ENCODE measurements at places on chromosomes 1 and 21.

DNA sequence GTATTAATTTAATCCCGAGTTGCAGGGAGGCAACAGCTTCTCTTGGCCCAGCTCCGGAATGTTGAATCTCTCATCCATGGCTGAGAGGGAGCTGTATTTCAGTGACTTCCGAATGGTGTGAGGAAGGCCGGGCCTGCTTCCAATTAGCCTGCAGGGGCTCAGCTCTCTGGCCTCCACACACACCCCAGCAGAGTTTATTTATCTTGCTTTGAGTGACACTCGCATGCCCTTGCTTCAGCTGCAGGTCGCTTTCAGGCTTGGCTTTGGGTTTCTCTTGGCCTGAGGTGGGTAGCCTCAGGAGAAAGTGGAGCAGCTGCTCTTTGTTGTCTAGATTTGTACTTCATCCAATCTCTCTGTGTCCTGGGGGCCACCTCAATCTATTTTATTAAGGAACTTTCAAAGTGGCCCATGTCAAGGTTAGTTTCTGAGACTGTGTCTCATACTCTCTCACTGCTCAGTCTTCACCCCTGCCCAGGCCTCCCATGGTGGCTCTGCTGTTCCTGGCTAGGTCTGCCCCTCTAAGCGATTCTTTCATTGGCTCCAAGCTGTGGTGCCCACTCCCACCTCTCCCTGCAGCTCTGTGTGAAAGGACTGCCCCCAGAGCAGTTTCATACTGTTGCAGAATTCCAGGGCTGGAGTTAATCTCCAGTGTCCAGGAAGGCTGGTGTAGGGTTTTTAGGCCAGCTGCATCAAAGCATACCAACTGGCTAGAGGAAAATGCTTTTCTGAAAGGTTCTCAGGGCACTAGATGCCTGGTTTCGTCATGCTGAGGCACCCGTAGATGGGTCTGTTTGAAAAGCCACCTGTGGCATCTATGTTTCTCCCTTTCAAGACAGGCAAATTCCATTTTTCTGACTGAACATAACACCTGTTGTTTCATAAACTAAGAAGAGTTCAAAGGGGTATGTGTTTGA lies 153.5 kb downstream of the PLXNA2 start:
- peak; percentile 58 for DNase-seq

- no peak for DNase-seq
Measured at GRCh38 chr1:229231754-229232119, 39.2 kb upstream of the RAB4A start.

- no peak for DNase-seq
Measured at GRCh38 chr1:109691759-109692158, 4.1 kb downstream of the GSTM1 start.

DNA sequence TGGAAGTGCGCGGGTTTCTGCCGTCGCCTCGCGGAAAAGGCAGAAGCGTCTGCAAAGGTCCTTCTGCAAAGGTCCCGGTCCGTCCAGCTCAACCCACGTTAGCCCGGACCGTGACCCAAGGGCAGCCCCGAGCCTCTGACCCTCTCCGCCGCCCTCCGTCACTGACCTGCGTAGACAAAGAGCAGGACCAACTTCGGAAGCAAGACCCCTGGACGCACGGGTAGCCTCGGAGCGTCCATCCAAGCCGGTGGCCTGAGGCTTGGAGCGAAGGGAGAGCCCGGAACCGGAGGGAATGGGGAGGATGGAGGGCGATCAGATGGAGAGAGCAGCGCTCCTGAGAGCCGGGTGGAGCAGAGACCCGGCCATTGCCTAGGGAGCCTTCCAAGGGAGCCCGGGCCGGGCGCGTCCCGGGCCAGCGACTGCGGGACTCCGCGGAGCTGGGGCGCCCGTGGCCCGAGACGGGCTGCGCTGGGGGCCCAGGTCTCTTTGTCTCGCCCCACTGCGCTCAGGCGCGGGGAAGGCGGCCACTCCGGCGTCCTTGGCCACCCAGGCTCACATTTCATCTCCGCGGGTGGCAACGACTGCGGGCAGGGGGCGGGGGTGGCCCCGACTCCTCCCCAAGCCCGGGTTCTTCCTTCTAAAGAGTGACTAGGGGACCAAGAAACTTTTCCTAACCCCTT lies at the start of gene CYYR1:
Gene CYYR1 (minus strand): TSS at position 585 of the 680 bp plus-strand sequence. CDS start 346 bp downstream, at position 239.
- peak; percentile 35 for DNase-seq

- DNase-seq = peak; percentile 35
Measured at GRCh38 chr1:58861506-58861905, 77.7 kb upstream of the JUN start.

DNA sequence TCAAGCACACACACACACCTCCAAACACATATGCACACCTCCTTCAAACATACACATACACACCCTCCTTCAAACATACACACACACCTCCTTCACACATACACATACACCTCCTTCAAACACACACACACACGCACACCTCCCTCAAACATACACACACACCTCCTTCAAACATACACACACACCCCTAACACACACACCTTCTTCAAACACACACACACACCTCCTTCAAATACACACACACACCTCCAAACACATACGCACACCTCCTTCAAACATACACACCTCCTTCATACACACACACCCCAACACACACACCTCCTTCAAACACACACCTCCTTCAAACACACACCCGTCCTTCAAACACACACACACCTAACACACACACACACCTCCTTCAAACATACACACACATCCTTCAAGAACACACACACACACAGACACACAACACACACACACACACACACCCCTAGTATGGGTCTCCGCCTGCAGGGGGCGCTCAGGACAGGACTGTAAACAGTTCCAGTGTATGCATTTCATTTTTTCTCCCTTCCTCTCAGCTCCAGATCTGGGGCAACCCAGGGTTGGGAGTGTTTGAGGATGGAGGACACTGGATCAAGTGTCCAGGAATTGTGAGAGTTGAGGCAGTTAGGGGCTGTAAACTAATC lies 12.1 kb downstream of the LGR6 start:
- DNase-seq = no peak

DNA sequence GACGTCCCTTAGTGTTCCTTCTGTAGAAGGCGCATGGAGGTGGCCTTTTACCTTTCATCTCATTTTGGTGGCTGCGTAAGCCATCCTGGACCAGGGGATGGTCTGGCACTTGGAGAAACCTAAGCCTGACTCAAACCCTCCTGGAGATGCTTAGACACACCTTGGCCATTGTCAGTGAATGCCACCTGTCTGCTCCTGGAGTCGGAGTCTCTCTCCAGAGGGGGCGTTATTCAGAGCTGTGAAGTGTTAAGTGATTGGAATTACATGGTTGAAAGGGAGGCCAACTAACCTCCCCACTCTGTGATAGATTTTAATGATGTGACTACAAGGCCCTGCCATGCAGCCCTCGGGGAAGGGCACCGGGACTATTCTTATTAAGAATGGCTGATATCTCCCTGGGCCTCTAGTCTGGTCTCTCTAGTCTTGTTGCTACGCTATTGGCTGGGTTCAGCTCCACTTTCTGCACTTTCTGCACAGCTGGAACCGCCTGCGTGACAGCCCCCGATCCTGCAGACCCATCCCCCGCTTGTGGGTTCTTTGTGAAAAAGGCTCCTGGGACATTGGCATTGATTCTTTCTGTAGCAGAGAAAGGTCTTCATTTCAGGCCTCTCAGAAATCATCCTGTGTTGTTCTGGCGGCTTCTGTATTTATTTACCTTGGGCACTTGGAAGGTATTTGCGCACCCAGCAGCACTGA lies 4.2 kb downstream of the RASSF5 start:
- no peak for DNase-seq

DNA sequence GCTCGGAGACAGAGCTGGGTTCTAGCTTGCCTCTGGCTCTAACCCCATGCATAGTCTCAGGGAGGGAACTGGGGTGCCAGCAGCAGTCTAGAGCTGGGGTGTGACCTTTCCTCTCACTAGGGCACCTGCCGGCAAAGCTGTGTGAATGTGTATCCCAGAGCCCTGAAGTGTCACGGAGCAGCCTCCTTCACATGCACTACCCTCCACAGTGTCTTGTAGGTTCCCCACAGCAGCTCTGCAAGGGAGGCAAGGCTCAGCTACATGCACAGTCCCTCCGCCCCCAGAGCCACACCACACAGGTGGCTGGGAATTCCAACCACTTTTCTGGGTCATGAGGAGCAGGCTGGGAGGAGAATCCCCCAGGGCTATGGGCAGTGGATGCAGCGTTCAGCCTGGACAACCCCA lies 7.7 kb upstream of the HPCA start:
- DNase-seq = no peak

DNA sequence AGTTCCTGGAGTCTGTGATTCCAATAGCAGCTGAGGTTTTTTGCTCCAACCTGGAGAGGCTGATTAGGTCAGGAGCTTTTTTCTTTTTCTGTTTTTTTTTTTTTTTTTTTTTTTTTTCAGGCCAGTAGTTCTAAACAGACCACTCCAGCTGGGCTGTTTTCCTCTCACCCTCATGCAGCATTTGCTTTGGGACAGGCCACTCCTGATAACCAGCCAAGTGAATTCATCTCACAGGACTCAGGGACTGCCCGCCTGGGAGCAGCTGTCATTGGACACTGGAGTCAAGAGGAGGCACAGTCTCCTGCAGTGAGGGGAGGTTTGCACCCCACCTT lies 22.9 kb downstream of the PLXNA2 start:
- DNase-seq = no peak

GRCh38 chr1:194230351-194231144 lies 1044.1 kb upstream of the B3GALT2 start:
- DNase-seq = no peak

DNA sequence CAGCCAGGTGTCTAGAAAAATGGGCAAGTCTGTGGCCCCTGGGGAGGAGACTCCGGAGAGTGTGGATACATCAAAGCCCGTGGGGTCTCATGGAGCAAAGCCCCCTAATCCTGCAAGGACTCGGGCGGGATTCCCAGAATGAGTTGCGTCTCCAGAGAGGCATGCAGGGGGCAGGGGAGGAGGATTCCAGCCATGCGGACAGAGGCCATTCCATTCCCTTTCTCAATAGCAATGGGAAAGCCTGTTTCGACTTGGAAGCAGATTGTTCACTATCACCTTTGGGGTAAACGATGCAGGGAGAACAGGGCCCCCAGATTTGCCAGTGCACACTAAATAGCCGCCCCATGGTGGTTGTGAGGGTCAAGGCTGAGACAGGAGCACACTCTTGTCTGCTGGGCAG lies 15.4 kb upstream of the PRDM15 start:
- DNase-seq = no peak

- DNase-seq = peak; percentile 38
Measured at GRCh38 chr1:24322470-24323177, 3.5 kb downstream of the GRHL3 start.

- DNase-seq = no peak
Measured at GRCh38 chr1:47711184-47711847, 273.5 kb downstream of the FOXD2 start.

- no peak for DNase-seq
Measured at GRCh38 chr1:10899490-10900250, 103.2 kb upstream of the CASZ1 start.

- DNase-seq = no peak
Measured at GRCh38 chr1:49995734-49996133, 28.0 kb downstream of the AGBL4 start.
